A673 (cell line): ENCODE measurements at places on chromosomes 13 and 19. TPM values are rescaled to one million over a fixed set of nuclear protein-coding genes. Genes with fewer than 3 reads are reported as not detected.

DNA sequence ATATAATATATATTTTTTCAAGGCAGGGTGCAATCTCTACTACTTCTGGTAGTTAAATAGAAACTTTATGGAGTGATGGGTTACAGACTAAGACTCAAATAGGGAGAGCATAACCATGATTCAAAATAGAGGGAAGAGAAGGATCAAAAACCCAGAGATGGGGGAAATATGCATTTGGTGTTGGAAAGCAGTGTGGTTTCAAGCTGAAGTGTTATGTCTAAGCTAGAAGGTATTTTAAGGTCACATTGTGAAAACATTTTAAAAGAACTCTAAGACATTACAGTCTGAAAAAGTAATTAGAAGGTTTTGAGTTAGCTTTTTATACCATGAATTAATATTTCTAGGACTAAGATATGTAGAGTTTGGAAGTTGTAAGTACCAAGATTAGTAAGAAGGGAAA lies 2741.4 kb downstream of the PCDH9 start:
- no peak for DNase-seq

- no peak for DNase-seq
Observed at GRCh38 chr19:41699968-41700323, 8.5 kb upstream of the CEACAM5 start.

GRCh38 chr13:94859811-94860210 lies 147.5 kb upstream of the SOX21 start:
- DNase-seq, result no peak

DNA sequence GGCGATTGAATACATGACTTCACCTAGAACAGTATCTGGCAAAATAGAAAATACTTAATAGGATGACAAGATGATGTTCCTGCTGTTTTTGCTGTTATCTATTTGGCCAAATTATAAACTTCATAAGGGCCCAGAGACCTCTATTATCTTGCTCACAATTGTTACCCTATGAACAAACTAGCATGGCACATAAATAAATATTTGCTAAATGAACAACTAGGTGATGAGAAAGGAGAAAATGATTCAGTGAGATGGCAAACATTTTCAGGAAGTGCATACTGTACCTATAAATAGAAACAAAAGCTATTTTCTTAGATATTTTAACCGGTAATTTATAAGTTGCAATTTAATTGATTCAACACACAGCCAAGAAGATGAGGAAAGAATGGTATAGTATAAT lies 78.4 kb downstream of the FAM216B start:
- DNase-seq, result no peak

DNA sequence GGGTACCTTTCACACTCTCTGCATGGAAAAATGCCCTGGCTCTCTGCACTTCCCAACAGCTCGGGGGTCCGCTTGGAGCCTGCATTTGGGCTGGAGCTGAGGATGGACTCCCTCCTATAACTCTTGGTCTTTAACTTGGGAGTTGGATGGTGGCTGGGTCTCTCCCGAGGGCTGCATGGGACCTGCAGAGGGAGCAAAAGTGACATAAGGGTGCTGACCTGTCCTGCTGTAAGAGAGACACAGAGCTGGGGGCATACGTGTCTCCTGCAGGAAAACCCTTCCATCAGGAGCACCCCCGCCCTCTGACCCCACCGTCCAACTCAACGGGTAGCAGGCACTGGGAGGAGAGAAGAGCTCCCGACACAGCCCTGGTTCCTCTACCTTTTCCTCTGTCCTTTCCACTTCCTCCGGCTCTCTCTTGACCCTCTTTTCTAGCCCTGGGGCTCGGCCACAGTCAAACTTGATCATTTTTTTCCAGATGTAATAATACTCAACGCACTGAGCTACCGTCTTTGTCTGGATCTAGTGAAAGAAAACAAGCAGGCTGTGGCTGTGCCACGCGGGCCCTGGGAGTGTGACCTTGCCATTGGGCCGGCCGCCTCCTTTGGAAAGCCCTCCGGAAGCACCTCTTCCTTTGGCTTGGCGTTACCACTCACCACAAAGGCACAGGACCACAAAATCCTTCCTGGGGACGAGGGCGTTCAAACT lies 6.8 kb upstream of the NAPA start:
- DNase-seq, result no peak

DNA sequence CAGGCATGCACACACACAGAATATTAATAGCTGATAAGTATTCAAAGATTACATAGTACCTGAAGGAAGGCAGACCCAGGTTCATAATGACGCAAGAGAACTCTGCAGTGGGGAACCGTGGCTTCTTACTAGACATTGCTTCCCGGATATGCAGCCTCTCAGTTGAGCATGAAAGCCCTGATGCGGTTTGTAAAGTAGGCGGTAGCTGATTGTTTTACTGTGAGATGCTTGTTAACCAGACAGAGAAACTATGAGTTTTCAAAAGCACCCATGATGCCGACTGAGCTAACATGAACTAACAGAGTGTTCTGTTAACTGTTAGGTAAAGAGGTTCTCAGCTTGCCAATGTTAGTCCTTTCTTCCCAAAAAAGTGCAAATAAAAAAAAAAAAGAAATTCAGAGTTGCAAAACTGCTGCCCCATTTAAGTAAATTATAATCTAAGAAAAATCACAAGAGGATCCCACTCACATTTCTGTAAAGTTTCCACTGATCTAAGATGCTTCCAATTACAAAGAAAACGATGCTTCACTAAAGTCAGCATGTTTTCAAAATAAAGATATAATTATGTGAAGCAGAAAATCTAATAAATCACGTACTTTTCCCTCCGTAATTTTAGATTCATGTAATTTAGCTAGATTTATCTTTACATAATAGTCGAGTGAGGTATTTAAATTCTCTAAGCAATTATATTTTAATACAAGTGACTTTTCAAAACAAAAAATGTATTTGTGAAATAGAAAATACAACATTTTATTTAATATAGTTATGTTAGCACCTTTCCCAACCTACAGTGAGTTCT lies 2.2 kb downstream of the FLT1 start:
- DNase-seq, result no peak

Gene CYP4F3
- not detected in 2 replicates for total RNA-seq

Gene CALR3
- not detected in 2 replicates for total RNA-seq
